ENCODE measurements at places on chromosomes 5 and 9.

DNA sequence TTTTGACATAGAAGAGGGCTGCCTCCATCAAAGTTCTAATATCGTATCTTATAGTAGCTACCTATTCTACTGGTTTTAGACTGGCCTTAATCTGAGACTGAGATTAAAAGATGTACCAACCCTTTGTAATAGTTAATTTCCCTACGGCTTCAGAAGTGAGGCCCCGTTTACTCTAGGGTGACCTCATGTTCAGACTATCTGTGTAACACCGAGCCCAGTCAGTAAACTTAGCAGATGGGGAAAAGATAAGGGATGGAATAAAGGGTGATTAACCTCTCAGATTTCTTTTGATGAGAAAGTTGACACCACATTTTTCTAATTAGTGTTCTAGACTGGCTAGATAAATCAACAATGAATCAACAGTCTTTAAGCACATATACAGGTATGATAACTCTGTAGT, 283.1 kb downstream of the KCTD16 start:
- DNase-seq = no peak

- DNase-seq = no peak
These were observed at the start of gene SCGB3A1 for GRCh38 chr5:180591311-180591887. SCGB3A1 (minus strand) TSS chr5:180591499; CDS start chr5:180591462, 37 bp downstream.

DNA sequence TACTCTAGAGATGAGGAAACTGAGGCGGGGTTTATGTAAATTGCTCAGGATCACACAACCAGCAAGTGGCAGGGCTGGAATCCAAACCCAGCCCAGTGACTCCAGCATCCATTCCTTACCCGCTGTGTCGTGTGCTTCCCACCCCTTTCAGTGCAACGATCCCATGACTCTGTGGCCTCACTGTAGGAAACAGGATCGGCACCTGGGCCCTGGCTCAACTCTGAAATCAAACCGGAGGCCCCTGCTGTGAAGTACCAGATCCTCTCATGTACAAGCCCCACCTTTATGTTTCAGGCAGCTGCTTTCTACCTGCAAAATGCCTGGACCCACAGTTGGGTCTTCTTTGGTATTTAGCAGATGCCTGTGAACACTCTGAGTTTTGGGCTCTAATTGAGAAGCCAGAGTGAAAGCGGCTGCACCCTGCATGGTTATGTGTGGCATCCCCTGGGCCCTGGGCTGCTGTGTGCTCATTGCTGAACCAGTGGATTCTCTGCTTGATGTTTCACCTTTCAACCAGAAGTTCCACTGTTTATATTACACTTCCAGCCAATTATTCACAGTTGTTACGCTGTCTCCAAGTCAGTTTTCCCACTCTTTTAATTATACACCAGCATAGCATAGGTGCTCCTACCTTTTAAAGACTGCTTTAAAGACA, 36.7 kb downstream of the ABLIM3 start:
- DNase-seq = no peak

DNA sequence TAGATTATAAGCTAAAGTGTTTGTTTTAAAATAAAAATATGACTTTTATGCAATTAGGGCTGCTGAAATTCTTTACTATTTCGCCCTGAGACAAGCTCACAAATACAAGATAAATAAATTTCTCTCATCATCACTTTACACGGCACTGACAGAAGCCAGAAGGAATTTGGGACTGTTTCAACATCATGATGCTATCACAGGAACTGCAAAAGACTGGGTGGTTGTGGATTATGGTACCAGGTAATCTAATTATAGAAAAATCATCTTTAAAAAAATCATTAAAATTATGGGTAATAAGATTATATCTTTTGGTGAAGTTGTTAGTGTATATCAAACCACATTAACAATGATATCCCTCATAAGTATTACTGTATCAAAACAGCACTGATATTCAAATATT, 95.0 kb downstream of the MAN2A1 start:
- no peak for DNase-seq

DNA sequence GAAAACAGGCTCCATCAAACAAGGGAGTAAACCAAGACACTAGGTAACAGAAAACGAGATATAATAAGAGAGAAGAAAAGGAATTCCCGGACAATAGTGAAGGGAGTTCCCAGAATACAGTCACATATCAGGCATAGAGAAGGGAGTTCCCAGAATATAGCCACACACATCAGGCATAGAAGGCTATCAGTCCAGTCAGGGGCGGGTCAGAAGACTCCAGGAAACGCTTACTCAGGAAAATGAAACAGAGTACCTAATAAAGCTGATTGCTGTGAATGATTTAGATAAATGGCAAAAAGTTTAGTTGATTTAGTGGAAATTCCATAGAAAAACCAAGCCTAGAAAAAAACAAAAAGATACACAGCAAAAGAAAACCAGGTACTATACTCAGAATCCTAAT, 4.9 kb downstream of the TOMM5 start:
- DNase-seq = no peak

DNA sequence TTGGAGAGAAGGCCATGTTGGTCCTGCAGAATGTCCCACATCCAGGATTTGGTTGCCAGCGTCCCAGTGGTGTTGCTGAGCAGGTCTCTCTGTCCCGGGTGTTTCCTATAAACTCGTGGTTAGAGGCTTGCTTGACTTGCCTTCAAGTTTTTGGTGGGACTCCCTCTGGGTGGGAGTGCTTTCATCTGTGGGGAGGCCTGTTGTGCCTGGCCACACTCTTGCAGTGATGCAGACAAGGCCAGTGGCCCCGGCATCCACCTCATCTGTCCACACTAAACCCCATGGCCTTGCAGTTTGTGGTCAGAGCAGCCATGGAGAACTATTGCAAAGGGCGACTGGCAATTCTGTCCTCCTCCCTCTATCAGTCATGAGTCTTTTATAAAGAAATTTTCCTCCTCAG, 71.8 kb downstream of the PHF2 start:
- no peak for DNase-seq

DNA sequence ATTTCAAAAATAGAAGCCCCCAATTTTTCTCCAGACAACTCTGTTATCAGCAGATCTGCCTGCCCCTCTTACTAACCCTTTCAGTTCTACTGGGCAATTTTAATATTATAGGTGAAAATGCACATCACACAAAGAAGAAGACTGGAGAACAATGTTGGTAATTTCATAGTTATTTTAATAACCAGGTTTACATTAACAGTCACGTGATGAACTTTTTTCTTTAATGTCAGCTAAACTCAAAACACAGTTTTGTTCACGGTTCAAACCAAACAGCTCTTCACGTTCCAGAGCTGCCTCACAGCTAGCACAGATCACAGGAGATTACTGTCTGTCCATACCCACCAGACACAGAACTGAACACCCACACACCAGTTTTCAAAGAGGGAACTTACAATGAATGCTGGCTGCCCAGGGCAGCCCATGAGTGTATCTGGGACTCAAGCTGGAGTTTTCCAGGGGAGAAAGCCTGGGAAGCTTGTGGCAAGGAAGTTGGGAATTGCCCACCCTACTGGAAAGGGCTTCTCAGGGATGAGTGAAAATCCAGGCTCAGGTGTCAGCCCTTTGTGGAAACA, 119.1 kb downstream of the DPYSL3 start:
- no peak for DNase-seq

GRCh38 chr5:68505917-68506860, 290.6 kb downstream of the PIK3R1 start:
- no peak for DNase-seq

DNA sequence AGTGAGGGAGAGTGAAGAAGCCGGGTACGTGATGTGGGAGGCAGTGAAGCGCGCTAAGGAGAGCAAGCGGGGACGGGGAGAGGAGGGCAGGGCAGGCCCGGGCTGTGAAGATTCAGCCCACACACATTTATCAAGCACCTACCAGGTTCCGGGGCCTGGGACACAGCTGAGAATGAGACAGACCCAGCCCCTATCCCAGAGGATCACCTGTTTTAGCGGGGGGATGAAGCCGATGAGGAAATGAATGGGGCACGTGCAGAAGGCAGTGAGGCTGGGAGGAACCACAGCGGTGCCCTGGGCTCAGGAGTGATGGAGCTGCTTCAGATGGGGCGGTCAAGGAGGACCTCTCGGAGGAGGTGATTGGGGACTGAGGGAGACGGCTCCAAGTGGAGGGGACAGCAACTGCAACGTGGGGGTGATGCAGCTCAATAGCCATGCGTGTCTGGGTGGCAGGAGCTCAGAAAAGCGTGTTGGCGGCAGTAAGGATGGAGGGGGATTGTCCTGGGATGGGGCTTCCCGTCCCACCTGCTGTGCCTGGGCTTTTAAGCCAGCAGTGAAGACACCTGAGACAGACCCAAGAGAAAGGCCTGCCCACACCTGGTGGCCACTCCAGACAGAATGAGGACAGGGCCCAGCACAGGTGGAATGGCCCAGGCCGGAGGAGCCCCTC, 77.5 kb upstream of the UNC5A start:
- no peak for DNase-seq

DNA sequence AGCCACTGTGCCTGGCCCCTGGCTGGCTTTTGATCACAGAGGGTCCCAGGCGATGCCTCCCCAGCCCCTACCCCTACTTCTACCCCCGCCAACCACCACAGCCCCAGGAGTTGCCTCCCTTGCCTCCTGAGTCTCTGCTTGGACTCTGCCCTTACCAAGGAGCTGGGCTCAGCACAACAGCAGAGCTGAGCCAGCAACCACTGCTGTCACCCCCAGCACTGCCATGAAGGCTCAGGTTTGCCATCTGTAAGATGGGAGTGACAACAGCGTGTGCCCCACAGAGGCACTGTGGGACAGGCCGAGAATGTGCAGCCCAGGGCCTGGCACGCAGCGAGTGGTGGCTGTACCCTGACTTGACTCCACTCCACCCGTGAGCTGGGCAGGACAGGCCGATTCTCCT, 63.1 kb upstream of the ASS1 start:
- no peak for DNase-seq

DNA sequence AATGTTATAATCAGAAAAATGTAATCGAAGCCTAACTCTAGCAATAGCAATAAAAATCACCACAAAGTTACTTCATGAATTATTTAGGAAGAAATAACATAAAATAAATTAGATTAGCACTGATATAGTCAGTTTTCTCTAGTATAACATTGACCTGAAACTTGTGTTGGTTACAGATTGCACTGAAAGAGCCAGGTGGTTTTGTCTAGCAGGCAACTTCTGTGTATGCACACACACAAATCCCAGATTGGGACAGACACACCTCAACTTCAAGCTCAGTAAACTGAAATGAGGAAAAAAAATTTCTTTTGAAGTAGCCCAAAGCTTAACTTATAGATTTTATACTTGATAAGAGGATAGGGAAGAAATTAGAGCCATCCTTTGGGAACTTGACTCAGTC, 129.3 kb downstream of the EFNA5 start:
- DNase-seq = no peak

- no peak for DNase-seq
These were observed 500.0 kb downstream of the SPATA31D1 start for GRCh38 chr9:82488313-82489200.

DNA sequence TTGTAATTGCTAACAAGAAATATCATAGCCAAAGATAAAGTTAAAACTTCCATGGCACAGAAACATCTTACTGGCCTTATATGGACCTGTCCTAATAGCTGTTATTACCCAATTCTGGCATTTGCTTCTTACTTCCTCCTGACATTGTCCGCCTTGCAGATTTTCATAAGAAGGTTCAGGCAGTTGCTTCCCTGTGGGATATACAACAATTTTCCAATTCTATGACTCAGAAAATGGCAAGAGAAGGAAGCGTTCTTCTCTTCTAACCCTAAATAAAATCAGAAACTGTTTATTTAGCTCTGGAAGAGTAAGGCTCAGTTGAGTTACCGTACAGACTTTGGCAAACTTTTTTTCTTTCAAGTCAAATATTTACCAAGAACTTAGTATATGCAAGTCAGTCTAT, 1.7 kb downstream of the PRKAA1 start:
- DNase-seq = no peak

DNA sequence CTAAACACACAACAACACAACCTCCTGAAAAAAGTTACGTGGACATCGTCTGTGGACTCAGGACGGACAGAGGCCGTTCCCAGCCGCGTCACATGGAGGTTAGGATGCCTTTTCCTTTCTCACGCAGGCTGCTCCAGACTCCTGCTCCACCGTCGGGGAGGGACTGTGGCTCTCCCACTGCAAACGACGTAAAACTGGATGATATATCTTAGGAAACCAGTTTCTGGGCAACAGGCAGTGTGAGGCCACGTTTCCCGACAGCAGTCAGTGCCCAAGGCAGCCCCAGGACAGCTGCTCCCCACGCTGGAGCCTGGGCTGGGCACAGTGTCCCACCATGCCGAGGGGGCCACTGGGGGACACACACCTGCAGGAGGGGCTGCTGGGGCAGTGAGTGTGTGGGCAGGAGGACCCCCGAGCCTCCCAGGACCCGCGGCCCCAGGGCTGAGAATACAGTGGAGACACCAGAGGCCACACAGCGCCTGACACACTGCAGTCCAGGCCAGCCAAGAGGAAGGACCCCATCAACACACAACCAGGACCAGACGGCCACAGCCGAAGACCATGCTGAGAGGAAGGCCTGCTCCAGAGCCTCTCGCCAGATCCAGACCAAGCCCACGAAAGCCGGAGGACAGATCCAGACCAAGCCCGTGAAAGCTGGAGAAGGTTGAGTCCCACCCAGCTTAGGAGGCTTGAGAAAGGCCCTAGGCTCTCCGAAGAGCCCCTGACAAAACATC, 26.2 kb downstream of the EXD3 start:
- DNase-seq = no peak

DNA sequence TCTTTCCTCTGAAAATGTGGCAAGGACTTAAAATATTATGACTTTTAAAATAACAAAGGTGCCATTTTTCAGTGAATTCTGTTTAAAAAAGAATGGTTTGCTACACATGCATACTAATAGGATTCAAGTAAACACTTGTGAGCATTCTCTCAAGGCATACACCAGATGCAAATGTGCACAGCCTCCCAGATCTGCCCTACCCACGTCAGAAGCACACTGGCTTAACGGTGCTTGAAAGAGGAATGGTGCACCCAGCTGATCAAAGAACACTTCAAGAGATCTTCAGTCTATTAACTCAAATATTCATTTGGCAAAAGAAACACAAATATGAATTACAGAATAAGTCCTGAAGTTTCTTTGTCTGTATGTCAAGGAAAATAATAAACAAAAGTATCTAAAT, 15.8 kb downstream of the GABRB2 start:
- DNase-seq = no peak

GRCh38 chr5:76804266-76804665, 14.6 kb upstream of the F2RL1 start:
- DNase-seq = no peak

DNA sequence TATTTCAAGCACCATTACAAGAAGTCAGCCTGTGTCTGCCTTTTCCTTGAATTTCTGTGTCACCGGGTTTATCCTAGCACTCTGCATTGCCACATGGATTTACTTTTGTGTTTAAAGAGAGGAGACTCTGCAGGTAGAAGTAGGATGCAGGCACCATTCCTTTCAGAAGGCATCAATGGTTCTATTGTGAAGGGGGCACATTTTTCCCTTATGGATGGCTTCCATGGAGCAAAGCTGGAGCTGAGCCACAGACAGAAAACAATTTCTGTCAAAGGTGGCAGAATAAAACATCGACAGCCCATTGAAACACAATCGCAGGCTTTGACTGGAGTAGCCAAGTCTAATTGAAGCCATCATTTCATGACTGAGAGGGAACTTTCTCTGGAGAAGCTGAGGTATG, 288.0 kb upstream of the ANKH start:
- no peak for DNase-seq

GRCh38 chr5:157356576-157356975, 90.7 kb downstream of the CYFIP2 start:
- DNase-seq = no peak
